ENCODE measurements at places on chromosomes 12 and 14.

GRCh38 chr12:57902478-57902969, 38.8 kb upstream of the ATP23 start:
- no peak for DNase-seq

DNA sequence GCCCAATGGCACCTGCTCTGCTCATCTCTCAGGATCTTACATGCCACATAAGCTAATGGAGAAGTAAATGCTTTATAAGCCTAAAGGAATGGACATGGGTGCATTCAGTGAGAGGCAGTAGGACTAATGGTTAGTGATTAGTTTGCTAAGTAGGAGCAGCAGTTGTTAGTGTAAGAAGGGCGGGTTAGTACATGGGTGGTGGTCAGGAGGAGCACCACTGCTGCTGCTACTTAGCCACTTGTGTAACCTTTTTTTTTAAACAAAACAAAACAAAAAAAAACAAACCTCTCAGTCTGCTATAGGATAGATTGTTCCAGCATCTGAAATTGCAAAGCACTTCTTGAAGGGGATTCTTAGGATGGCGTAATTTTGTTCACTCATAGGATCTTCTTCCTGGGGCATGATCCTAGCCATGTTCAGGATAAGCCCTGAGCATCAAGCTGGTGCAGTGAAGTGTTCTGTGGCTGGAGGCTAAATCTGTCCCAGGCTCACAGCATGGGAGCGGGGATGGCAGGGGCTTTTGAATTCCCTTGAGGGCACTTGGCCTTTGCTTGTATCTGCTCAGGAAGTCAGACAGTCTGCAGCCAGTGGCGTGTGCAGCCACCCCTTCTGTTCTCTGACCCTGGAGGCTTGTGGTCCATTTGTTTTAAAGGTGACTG, 63.6 kb downstream of the CHST11 start:
- no peak for DNase-seq

DNA sequence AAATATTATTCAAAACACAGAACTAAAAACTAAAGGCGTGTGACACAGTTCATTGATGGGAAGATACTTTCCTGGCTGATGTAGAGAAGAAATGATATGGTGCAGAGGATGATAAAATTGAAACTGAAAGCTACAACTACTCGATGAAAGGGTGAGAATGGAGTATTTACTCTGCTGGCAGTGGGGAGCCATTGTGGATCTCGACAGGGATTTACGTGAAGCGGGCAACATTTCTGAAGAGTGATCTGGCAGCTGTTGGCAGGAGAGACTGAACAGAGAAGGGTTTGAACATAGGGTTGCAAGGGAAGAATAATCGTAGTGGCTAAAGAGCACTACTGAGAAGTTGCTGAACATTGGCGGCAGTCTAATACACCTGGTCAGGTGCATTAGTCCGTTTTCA, 464.9 kb downstream of the PDZRN4 start:
- no peak for DNase-seq

DNA sequence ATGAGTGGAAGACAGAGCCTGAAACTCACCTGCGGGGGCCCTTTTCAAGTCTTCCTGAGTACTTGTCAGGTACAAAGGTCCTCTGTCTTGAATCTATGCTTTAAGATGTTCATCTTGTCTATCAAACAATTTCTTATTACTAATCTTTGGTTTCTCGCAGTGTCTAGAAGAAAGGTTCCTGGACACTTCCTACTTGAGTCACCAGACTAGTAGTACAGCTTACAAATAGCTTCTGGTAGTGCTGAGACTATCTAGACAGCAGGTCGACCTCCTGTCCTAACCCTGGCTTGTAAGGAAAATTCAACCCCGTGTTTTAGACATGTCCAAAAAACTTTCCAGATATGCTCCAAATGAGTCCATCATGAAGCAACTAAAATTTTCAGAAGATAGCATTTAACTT, 11.2 kb upstream of the ARID2 start:
- no peak for DNase-seq

- no peak for DNase-seq
Measured at GRCh38 chr14:61615743-61616523, 79.4 kb upstream of the HIF1A start.

Measured in activated naive CD8-positive, alpha-beta T cell treated with anti-CD3 and anti-CD28 coated beads, Interleukin-2, amount 50 U/mL, for 16 hours (primary cell).